ENCODE measurements at places on chromosomes 11 and 22. TPM values are rescaled to one million over a fixed set of nuclear protein-coding genes. Genes with fewer than 3 reads are reported as not detected.

Gene FADS2
- 151 TPM for total RNA-seq

Gene KRTAP5-11
- not detected for total RNA-seq

Gene OR52H1
- not detected for total RNA-seq

Gene DDX25
- not detected for total RNA-seq

DNA sequence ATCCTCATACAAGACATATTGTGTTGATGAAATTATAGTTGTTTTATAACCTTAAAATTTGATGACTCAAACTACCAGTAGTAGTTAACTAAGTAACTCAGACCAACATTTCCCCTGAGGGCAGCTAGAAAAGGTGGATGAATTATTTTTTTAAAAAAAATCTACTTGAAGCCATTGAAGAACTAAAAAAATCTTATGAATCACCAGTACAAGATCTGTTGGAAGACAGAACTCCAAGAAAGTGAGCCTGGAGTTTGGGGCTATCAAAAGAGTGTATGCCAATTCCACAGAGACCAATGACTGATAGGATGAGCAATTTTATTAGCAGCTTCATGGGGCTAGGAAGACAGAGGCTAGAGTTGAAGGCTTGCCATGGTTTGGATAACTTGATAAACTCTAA, 72.4 kb downstream of the CYP2R1 start:
- no peak for DNase-seq

DNA sequence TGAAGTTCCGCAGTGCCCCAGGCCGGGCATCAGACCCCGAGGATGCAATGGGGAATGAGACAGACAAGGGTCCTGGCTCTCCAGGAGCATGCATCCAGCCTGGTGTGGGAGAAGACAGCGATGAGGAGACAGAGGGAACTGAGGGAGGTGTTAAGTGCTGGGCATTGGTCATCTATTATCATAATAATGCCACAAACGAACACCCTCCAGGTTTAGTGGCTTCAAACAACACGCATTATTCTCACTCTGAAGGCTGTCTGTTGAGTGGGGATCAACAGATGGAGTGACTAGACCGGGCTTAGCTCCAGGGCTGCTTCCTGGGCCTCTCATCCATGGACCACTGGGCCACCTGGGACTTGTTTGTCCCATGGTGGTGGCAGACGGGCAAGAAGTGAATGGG, 48.6 kb downstream of the MCM5 start:
- DNase-seq = no peak

DNA sequence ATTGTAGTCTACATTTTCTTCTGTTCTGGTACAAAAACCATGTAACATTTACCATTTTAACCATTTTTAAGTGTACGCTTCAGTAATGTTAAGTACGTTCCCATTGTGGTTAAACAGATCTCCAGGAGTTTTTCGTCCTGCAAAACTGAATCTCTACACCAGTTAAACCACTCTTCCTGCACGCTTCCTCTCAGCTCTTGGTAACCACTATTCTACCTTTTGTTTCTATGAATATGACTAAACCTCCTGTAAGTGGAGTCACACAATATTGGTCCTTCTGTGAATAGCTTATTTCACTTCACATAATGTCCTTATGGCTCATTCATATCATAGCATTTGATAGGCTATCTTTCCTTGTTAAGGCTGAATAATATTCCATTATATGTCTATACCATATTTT, 7.1 kb upstream of the EXT2 start:
- DNase-seq = no peak

GRCh38 chr11:11090495-11090894, 232.6 kb upstream of the ZBED5 start:
- no peak for DNase-seq

DNA sequence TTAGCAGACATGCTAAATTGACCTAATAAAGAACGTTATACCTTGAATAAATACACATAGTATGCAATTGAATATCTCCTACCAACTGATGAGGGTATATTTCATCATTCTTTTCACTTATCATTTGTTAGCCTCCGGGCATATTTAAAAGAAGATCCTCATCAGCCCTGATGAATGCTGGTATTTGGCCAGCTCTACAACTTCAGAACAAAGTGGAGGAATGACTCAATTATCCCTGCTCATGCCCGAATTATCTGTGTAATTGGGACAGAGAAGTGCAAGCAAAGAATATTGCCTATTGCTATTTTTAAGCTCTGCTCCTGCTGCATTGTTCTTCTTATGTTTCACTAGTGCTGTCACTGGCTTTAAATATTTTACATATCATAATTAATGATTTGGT, 622.1 kb downstream of the METTL15 start:
- no peak for DNase-seq

- DNase-seq = peak; percentile 6
Observed at GRCh38 chr22:17159504-17159951, 451 bp upstream of the HDHD5 start.

- no peak for DNase-seq
Observed at GRCh38 chr11:125956391-125957134, 10.7 kb downstream of the VSIG10L2 start.

DNA sequence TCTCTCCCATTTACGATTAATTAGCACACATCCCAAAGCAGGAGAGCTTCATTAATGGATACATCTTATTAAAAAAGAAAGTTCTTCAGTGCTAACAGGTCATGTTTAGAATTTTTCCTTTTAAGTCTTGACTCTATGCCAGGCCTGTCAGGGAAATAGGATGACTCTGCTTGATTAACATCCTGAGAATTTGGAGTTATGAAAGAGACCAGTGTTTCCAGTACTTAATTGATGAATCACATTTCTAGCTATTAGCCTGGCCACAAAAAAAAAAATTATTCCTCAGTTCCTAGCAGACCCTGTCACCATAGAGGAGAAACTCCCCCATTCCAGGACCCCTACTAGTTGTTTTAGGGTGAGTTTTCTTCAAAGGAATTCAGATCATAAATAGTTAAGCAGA, 23.6 kb upstream of the ME3 start:
- peak; percentile 64 for DNase-seq

GRCh38 chr11:71431271-71431670, 16.9 kb downstream of the DHCR7 start:
- DNase-seq = no peak
